ENCODE measurements at places on chromosomes 12 and 14. TPM values are rescaled to one million over a fixed set of nuclear protein-coding genes. Genes with fewer than 3 reads are reported as not detected.

DNA sequence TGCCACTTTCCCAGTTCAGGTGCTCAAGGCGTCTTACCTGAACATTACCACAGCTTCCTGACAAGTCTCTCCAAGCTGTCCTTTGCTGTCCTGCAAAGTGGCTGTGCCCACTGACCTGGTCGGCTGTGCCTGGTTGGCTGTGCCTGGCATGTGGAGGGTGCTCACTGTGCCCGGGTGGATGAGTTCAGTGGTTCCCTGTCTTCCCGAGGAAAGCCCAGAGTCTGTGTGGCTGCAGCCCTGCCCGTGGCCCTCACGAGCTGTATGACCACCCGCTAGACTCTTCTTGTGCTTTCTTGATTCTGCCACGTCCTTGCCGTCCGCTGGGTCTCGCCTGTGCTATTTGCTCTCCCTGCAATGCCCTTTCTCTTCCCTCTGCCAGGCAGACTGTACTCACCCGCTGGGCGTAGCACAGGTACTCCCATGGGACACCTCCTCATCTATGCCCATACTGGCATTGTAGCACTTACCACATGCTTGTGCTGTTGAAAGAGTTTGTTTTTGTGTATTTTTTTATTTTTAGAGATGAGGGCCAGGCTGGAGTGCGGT is 95.9 kb downstream of the TSPAN9 start:
- DNase-seq: no peak

- DNase-seq: no peak
These were observed 142.6 kb downstream of the GPHN start for GRCh38 chr14:66650491-66650911.

- no peak for DNase-seq
These were observed 89.3 kb downstream of the SPTSSA start for GRCh38 chr14:34372786-34373185.

DNA sequence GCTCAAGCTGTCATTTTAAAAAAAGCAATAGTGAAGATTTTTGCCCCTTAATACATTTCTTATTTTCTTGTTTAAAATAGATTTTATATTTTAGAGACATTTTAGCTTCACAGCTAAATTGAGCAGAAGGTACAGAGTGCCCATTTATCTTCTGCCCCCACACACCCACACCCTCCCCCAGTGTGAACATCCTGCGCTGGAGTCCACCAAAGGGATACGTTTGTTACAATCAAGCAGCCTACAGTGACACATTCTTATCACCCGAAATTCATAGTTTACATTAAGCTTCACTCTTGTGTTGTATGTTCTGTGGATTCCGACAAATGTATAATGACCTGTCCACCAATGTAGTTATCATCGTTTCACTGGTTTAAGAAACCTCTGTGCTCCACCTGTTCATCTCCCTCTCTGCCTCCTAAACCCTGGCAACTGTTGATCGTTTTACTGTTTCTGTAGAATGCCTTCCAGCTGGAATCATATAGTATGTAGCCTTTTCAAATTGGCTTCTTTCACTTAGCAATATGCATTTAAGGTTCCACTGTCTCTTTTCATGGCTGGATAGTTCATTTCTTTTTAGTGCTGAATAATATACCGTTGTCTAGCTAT is 91.0 kb upstream of the TRAF3 start:
- DNase-seq: no peak

- DNase-seq: peak; percentile 13
These were observed 4.6 kb upstream of the ALX1 start for GRCh38 chr12:85275374-85275773.

DNA sequence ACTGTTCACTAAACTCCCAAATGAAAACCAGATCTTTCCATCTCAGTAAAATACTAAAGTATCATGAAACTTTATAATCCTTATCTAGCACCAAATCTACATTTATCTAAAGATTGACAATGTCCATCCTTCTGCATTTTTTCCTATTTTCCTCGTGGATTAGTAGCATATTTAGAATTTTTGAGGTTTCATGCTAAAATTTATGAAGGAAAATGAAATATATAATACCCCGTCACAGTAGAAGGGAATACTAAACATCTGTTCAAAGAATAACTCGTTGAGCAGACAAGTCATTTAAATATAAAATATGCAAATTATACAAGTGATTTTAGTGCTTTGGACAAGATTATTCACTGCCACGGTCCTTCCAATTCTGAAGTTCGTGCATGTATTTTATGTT is 122.7 kb upstream of the SLCO1C1 start:
- DNase-seq: no peak

- no peak for DNase-seq
These were observed 230.2 kb upstream of the TBX3 start for GRCh38 chr12:114913871-114914801.

DNA sequence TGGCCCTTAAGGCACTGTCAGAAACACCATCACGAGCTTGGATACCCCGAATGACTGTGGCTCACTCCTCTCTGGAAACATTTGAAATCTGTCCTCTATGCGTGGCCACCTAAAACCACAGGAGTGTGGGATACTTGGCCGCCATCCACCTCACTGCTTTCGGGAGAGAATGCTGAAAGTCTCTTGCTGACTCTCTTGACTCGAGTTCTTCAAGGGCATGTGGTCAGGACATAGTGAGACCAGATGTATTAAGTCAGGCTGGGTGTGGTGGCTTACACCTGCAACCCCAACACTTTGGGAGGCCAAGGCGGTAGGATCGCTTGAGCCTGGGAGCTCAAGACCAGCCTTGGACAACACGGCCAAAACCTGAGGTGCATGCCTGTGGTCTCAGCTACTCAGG is 174.7 kb upstream of the ALG10B start:
- DNase-seq: no peak

DNA sequence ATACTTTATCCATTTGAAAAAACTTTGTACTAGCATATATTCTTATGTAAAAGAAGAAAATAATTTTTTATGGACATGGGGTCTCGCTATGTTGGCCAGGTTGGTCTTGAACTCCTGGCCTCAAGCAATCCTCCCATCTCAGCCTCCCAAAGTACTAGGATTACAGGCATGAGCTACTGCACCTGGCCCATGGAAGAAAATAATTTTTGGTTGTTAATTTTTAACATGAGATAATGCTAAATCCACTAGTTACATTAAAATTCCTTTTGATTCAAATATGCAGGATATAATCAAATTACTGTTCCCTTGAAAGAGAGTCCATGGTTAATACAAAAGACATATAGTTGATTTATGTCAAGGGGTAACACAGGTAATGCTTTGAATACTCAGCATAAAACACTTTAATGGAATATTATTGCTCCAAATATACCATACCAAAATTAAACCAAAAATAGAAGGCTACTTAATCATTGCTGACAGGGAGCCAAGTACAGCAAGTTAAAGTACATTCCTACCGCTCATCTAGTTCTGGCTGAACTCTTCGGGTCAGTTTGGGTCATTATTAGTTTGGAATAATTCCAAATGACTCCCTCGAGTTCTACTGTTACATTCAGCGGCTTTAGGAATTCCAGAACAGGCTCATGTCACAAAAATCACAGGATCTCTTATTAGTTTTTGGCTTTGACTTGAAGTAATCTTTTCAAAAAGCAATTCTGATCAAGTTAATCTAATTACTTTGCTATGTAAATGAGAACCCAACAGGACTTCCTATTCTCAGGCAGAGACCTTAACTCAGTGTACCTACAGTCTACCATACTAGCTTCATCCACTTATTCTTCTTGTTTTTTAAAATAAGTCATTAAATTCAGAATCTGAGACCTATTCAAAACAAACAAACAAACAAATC is 6.1 kb downstream of the SOS2 start:
- no peak for DNase-seq

DNA sequence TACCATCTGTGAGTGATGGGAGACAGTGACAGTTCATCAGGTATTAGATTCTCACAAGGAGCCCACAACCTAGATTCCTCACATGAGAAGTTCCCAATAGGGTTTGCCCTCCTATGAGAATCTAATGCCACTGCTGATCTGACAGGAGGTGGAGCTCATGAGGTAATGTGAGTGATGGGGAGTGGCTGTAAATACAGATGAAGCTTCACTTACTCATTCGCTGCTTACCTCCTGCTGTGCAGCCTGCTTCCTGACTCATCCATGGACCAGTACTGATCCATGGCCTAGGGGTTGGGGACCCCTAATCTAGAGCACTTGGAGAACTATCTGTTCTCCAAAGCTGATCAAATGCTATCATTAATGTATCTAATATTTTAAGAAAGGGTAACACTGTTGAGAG is 17.7 kb downstream of the CLEC2D start:
- DNase-seq: no peak

- DNase-seq: no peak
These were observed 175.8 kb upstream of the TMEM132C start for GRCh38 chr12:128091101-128091720.

- DNase-seq: peak; percentile 85
These were observed 594 bp downstream of the KRAS start for GRCh38 chr12:25249931-25250738.

DNA sequence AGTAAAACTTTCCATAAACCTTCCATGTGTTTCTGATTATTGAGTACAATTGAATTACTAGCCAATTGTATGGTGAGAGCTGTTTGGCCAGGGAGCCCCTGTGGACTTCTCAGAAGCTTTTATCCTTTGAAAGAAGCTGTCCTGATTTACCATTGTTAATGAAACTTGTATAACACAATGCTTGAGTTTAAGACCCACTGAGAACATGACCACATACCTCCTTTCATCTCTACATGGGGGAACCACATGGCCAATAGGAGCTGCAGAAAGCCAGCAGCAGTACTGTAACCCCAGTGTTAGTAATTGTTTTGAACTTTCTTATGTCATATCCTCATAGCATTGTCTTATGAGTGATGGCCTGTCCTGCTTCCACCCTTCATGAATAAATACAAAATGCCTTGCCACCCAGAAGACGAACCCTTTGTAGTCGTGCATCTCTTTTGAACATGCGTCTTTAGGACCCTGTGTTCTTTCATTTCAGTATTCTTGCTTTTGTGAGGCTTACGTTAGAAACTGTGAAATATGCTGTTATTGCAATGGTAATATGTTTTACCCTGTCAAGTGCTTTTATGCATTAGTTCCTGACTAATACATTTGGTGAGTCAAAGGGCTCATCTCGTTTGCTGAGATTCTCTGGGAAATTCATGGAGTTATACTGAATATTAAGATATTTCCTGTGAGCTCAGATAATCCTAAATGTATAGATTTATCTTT is 815.7 kb downstream of the NRXN3 start:
- no peak for DNase-seq

- DNase-seq: no peak
These were observed 239.2 kb downstream of the NUAK1 start for GRCh38 chr12:105899589-105899988.

DNA sequence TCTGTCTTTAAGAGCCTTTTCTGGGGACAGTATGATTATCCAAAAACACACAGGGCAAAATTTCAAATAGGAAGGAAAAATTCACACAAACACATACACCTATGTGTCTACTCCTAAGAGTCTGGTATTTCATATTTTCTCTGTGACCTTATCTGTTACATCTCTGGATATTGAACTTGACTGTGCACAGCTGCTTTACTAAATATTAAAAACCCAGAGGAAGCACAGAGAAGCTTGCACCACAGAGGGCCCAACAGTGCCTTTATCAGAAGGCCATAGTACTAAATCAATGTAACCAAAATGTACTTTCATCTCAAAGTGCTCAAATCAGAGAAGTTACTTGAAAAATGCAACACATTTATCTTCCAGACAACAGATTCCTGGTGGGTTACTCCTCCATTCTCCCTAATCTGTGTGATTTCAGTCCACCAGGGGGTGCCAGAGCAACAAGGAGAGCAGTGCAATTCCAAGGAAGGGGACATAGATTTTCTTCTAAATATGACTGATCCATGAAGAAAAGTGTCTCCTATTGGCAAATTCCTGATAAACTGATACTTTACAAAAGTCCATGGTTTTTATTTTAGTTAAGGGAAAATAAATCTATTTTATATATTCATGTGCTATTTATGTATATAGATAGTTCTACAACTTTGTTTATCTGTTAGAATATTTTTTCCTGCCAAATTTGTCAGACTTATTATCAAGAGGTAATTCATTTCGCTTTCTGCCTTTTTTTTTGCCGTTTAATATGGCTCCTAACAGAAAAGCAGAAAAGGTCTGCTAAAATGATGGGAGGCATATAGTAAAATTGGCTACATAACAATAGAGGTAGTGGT is 617.6 kb downstream of the LRFN5 start:
- DNase-seq: peak; percentile 37

- DNase-seq: no peak
These were observed 234.1 kb upstream of the PRICKLE1 start for GRCh38 chr12:42823679-42824078.

- no peak for DNase-seq
These were observed 31.1 kb upstream of the NUBPL start for GRCh38 chr14:31530136-31530535.

DNA sequence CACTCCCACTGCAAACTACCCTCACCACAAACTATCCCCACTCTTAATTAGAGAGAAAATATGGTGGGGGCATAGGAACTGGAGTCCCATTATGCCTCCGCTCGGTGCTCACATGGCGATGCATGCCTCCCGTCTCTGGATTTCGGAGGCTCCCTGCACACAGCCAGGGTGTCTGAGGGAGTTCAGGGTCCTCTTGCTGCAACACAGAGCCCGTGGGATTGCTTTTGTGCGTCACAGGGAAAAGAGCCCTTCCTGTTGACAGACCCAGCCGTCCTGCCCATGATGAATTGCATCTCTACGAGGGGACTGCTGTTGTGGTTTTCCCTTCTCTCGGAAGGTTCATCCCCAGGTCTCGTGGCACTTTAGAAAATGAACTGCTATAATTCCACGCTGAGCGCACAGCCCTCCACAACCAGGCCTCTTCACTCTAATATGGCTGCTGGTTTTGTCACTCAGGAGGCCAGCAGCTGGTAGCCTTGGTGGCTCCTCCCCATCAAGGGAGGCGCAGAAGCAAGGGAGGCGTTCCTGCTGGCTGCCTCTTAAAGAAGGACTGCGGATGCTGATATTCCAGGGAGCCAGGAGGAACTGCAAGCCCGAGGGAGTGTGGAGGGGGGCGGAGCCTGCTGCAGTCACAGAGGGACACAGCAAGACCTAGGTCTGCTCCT is 158.0 kb downstream of the KCNA5 start:
- DNase-seq: peak; percentile 65

GRCh38 chr14:100604121-100604501 is 16.9 kb upstream of the BEGAIN start:
- no peak for DNase-seq

DNA sequence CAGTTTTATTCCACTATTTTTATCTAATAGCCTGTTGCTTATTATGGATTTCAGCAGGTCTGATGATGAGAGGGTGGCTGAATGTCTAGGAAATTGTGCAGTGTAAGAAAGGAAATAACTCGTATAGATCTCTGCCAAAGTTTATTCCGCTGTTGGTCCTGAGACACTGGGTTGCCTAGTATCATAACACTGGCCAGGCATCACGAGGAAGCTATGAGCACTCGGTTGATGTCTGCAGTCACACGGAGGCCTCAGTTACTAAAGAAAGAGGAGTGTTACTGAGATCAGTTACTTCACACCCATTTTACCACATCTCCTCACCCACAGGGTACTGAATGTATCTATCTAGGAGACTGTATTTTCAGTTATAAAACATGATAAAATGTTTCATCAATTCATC is 21.9 kb downstream of the BHLHE41 start:
- DNase-seq: no peak

The CMA1 gene
- not detected for total RNA-seq

The CMAS gene
- total RNA-seq: 43.2 TPM

The LRRK2 gene
- total RNA-seq: 11.3 TPM

The GALNT16 gene
- 34.5 TPM for total RNA-seq
